ENCODE measurements at places on chromosomes 11 and 22.

- no peaks in the 10 kb centered on the region for H3K27me3 ChIP-seq
- no peak overlapping the region for H3K4me3 ChIP-seq
- no peaks in the 10 kb centered on the region for H3K4me1 ChIP-seq
- H3K36me3 ChIP-seq = no peaks in the 10 kb centered on the region
- DNase-seq = no peak
These were observed 1014.1 kb upstream of the RAG2 start for GRCh38 chr11:37612146-37612545.

DNA sequence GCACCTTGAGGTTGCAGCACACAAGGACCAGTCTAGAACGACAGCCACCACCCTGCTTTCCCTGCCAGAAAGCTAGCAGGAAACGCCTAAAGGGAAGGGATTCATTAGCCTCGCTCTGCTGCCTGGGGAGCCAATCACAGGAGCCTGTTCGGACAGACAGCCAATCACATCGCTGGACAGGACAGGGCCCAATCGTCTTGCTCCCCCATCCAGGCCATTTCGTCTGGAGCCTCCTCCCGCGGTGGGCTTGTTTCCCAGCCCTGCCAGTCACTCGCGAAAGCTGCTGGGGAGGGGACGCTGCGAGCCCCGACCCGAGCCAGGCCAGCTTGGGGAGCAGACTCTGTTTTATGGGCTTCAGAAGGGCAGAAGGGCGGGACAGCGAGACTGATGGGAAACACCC is 79.8 kb upstream of the NCAM1 start:
- DNase-seq = no peak
- H3K36me3 ChIP-seq = no peaks in the 10 kb centered on the region
- no peak overlapping the region for H3K4me3 ChIP-seq
- no peaks in the 10 kb centered on the region for H3K4me1 ChIP-seq
- no peak overlapping the region for H3K27ac ChIP-seq

- no peak overlapping the region for H3K4me3 ChIP-seq
- no peak for DNase-seq
- H3K27me3 ChIP-seq = no peaks in the 10 kb centered on the region
- H3K27ac ChIP-seq = no peak overlapping the region
- no peaks in the 10 kb centered on the region for H3K36me3 ChIP-seq
- H3K4me1 ChIP-seq = no peaks in the 10 kb centered on the region
These were observed 27.1 kb downstream of the PARVA start for GRCh38 chr11:12404436-12404835.

- no peaks in the 10 kb centered on the region for H3K4me1 ChIP-seq
- no peak overlapping the region for H3K4me3 ChIP-seq
- no peak overlapping the region for H3K27ac ChIP-seq
- H3K36me3 ChIP-seq = no peaks in the 10 kb centered on the region
- no peaks in the 10 kb centered on the region for H3K27me3 ChIP-seq
These were observed 831.6 kb downstream of the KCNA4 start for GRCh38 chr11:29184939-29185890.

DNA sequence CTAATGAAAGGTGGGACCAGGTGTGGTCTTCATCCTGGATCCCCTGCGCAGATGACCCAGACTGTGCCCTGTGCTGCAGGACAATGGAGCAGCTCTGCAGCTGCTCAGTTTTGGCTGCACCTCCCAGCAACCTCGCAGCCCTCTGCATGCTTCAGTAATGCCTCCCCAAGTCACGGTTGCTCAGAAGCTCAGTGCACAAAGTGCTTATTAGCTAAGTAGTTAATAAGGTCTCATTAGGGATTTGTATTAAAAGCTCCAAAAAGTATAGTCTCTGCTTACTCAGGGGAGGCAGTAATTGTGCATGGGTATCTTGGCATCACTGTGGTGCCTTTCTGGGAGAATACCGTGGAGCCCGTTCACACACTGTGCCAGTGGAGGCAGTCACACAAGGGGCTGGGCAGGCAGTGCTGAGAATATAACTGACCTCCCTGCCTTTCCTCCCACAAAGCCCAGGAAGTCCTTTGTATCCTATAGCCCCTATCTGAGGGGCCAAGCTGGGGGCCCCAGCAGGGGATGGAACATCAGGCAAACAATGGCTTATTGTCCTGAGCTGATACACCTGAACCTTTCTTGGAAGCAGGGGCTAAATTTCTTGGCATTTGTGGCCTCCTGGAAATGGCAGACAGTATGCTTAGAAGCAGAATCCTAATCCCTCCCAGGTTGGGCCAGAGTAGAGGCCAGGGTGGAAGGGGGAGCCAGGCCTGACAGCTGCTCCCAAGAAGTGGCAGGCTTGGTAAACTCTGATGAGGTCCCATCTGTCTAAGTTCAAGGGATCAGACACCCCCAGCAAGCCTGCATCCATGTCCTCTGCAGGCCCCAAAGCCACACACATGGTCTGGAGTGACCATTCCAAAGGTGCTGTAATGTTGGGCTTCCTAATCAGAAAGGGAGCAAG is 125.5 kb upstream of the PARVA start:
- DNase-seq = no peak
- no peaks in the 10 kb centered on the region for H3K36me3 ChIP-seq
- no peaks in the 10 kb centered on the region for H3K4me1 ChIP-seq
- no peak overlapping the region for H3K27ac ChIP-seq

DNA sequence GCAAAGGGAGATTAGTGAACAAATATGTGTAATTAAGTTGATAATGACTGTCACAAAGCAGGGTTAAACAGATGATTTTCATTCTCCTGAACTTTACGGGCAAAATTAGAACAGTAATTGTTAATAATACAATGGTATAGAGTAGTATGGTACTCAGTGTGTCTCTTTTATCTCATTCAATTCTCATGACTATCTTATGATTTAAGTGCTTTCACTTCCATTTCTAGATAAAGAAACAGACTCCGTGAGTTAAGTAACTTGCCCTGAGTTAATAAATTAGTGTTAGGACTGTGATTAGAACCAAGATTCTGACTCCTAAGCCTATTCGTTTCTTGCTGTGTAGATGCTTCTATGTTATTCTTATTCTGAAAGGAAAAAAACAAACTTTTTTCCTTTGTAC is 22.0 kb downstream of the PIH1D2 start:
- H3K27ac ChIP-seq = no peak overlapping the region
- no peak for DNase-seq
- peaks cover 15% of the 10 kb centered on the region for H3K36me3 ChIP-seq
- H3K4me3 ChIP-seq = no peak overlapping the region
- no peaks in the 10 kb centered on the region for H3K27me3 ChIP-seq
- H3K4me1 ChIP-seq = no peaks in the 10 kb centered on the region

GRCh38 chr22:38313384-38313955 is 3.8 kb downstream of the CSNK1E start:
- H3K27me3 ChIP-seq = no peaks in the 10 kb centered on the region
- H3K27ac ChIP-seq = no peak overlapping the region
- H3K36me3 ChIP-seq = no peaks in the 10 kb centered on the region
- no peak overlapping the region for H3K4me3 ChIP-seq

GRCh38 chr22:47111626-47112581 is 349.5 kb downstream of the TBC1D22A start:
- DNase-seq = no peak
- H3K36me3 ChIP-seq = no peaks in the 10 kb centered on the region
- no peak overlapping the region for H3K27ac ChIP-seq
- no peak overlapping the region for H3K4me3 ChIP-seq
- H3K27me3 ChIP-seq = no peaks in the 10 kb centered on the region
- no peaks in the 10 kb centered on the region for H3K4me1 ChIP-seq

DNA sequence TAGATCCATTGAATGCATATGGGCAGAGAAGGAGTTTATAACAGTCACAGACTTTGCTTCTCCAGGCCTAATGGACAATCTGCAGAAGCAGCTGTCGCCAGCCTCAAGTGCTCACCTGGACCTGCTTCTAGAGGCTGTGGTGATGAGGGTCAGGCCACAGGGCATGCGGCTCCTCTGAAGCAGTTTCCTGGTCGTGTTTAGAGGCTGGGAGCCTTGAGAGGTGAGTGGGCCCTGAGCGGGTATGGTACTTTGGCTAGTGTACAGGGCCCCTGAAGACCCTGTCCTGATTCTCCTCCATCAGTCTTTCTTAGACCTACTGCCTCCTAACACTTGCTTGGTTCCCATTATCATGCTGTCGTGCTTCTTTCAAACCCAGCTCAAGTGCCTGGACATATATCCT is 41.2 kb downstream of the NXPE2 start:
- no peaks in the 10 kb centered on the region for H3K4me1 ChIP-seq
- H3K36me3 ChIP-seq = no peaks in the 10 kb centered on the region
- no peak for DNase-seq
- H3K27ac ChIP-seq = no peak overlapping the region

- no peak overlapping the region for H3K27ac ChIP-seq
- H3K4me1 ChIP-seq = no peaks in the 10 kb centered on the region
- no peaks in the 10 kb centered on the region for H3K27me3 ChIP-seq
- no peaks in the 10 kb centered on the region for H3K36me3 ChIP-seq
- no peak for DNase-seq
These were observed 94.4 kb downstream of the SCN3B start for GRCh38 chr11:123560006-123560405.

- H3K27me3 ChIP-seq = peaks cover 17% of the 10 kb centered on the region
- no peak for DNase-seq
- H3K27ac ChIP-seq = peak overlapping the region; percentile 54
- no peaks in the 10 kb centered on the region for H3K36me3 ChIP-seq
- peaks cover 13% of the 10 kb centered on the region for H3K4me1 ChIP-seq
These were observed 870 bp upstream of the CTTN start for GRCh38 chr11:70397336-70397982.

- H3K27ac ChIP-seq = no peak overlapping the region
- H3K36me3 ChIP-seq = no peaks in the 10 kb centered on the region
- H3K27me3 ChIP-seq = peaks cover 13% of the 10 kb centered on the region
- H3K4me3 ChIP-seq = no peak overlapping the region
- DNase-seq = no peak
These were observed 111.3 kb downstream of the WNT7B start for GRCh38 chr22:45865561-45866125.

- H3K36me3 ChIP-seq = peaks cover 21% of the 10 kb centered on the region
- peaks cover 12% of the 10 kb centered on the region for H3K4me1 ChIP-seq
- H3K4me3 ChIP-seq = no peak overlapping the region
- no peak for DNase-seq
- no peaks in the 10 kb centered on the region for H3K27me3 ChIP-seq
These were observed 43.4 kb upstream of the RAB1B start for GRCh38 chr11:66225066-66225465.

DNA sequence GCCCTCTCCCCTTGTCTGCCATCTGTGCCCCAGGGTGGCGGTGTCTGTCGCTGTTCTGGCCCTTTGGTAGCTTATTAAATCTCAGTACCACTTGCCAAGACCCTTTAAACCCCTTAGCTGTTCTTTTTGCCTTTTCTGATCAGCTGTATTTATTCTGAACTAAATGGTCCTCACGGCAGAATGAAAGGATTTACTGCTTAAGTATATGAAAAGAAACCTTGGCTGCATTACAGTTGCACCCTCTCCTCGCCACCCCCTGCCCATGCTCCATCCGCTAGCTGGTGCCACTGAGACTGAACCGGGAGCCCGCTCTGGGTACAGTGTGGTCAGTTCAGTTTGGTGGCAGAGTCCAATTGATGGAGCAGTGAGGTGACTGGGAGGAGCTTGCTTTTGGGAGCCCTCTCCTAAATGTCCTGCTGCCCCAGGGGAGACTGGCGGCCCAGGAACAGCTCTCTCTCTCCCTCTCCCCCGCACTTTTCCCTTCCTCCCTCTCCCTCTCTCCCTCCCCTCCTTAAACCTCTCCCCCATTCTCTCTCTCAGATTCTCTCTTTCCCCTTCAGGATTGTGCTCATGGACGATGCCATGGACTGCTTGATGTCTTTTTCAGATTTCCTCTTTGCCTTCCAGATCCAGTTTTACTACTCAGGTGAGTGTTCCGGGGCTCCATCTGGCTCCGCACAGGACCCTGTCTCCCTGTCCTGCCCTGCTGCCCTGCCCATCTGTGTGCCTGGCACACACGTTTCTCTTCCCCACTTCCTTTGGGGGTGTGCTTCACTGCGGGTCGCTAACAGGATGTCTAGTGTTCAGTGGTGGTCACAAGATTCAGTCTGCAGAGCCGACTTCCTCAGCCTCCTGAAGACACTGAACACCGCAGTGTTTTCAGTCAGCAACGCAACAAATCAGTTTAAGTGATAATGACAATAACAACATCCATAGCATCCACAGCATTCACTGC is 21.8 kb downstream of the ARFGAP2 start:
- H3K36me3 ChIP-seq = no peaks in the 10 kb centered on the region
- no peaks in the 10 kb centered on the region for H3K27me3 ChIP-seq
- no peak overlapping the region for H3K27ac ChIP-seq
- H3K4me1 ChIP-seq = peaks cover 38% of the 10 kb centered on the region
- peak; percentile 24 for DNase-seq

DNA sequence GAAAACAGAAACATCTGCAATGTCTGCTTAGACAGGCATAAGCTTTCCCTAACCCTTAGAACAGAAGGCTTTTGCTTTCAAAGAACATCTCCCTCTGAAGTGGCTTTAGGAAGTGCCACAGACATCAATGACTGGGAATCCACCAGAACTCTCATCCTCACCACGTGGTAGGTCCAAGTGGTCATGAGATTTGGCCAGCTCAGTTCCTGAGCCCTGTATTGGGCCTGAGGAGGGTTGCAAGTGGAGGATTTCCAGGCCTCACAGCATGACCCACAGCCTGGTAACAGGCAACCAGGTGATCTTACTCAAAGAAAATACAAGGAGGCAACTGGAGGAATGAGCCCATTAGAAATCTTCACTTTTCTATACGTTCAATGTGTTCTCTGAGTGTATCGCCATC is 1.6 kb downstream of the CASP1 start:
- H3K27me3 ChIP-seq = no peaks in the 10 kb centered on the region
- peaks cover 38% of the 10 kb centered on the region for H3K4me1 ChIP-seq
- H3K4me3 ChIP-seq = peak overlapping the region; percentile 73
- no peak for DNase-seq
- peak overlapping the region; percentile 14 for H3K27ac ChIP-seq

- no peak for DNase-seq
- H3K4me3 ChIP-seq = no peak overlapping the region
- no peaks in the 10 kb centered on the region for H3K36me3 ChIP-seq
These were observed 895 bp downstream of the TEAD1 start for GRCh38 chr11:12674936-12675696.

DNA sequence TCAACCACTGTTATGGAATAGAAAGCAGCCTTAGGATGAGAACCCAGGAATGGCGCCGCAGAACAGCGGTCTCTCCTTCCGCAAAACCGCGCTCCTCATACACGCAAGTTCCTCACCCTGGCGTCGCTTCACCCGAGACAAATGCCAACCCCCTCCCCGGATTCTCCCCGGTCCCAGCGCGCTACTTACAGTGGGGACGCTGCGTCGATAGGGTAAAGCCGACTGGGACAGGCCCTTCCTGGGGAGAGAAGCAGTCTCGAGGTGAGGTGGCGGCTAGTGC is 287 bp downstream of the RPS13 start:
- H3K4me3 ChIP-seq = peak overlapping the region; percentile 83
- no peak for DNase-seq
- H3K36me3 ChIP-seq = peaks cover 21% of the 10 kb centered on the region
- peaks cover 21% of the 10 kb centered on the region for H3K4me1 ChIP-seq
- H3K27ac ChIP-seq = peak overlapping the region; percentile 92

- no peak overlapping the region for H3K27ac ChIP-seq
- no peak for DNase-seq
- no peak overlapping the region for H3K4me3 ChIP-seq
- no peaks in the 10 kb centered on the region for H3K4me1 ChIP-seq
- no peaks in the 10 kb centered on the region for H3K36me3 ChIP-seq
These were observed 12.9 kb downstream of the OR51B6 start for GRCh38 chr11:5364214-5364613.

- no peak for DNase-seq
- H3K27me3 ChIP-seq = no peaks in the 10 kb centered on the region
- no peaks in the 10 kb centered on the region for H3K36me3 ChIP-seq
- no peak overlapping the region for H3K4me3 ChIP-seq
These were observed 561.1 kb downstream of the MN1 start for GRCh38 chr22:27240298-27241075.

Measured in CD8-positive, alpha-beta memory T cell (primary cell).